Stimulated activated naive CD8-positive, alpha-beta T cell treated with anti-CD3 and anti-CD28 coated beads, Interleukin-15, Interleukin-2, amounts not matched to agents 100 U/mL and 50 U/mL, for 24 hours (primary cell): ENCODE measurements at places on chromosomes 6 and 20.

DNA sequence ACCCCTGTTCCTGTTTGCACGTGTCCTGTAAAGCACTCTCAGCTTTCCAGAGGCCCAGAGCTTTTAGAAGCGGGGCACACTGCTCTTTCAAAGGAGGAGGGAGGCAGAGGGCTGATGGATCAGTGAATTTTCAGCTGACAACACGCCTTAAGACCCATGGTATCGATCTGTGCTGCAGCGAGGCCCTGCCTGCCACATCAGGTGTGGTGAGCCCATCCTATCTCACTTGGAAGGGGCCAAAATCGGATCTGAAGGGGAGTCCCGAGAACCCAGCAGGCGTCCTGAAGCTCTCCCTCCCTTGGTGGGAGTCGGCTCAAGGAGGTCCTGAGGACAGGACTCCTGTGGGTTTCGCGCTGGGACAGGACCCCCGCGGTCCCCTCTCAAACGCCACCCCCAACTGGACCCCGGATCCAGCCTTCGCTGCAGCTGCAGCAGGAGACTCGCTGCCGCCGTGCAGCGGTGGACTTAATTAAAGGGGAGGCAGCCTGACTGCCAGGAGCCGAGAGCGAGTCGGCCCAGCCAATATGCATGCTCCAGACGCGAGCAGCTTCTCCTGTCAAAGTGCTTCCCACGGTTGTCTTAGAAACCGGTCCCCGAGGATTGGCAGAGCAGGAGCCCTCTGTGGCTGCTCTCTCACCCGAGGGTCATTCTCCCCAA lies 580.0 kb upstream of the ZNF337 start:
- DNase-seq, result no peak

DNA sequence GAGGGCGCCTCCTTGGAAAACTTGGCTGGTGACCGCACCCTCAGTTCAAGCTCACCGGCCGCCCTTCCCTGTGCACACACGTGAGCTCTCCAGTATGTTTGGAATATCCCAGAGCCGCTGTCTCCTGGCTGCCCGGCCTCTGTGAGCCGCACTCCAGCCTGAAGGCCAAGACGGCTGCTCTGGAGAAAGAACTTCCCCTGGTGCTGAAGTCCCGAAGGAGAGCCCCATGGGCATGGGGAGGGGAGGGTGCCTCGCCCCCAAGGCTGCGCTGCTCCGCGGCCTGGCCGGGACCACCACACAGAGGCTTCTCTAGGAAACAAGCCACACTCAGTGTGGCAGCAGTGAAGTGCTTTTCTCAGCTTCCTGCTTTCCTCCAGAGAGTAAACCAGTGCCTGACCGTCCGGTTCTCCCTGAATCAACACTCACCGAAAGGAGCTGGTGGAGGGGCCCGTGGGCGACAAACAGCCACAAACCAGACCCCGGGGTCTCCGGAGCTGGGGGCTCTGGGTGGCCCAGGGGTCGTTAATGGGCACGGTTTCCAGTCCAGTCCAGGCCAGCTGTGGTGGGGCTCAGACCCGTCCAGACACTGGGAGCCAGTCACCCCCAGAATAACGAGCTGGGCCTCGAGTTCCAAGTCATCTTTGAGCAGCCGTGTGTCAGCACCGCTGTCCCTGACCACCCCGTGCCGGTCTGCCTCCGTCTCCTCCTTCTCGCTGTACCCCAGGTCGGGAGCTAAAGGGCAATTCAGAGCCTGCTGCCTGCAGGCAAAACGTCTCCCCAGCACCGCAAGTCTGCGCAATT lies 87.4 kb upstream of the BHLHE23 start:
- no peak for DNase-seq

GRCh38 chr6:34476921-34477320 lies 11.0 kb downstream of the PACSIN1 start:
- DNase-seq, result no peak

DNA sequence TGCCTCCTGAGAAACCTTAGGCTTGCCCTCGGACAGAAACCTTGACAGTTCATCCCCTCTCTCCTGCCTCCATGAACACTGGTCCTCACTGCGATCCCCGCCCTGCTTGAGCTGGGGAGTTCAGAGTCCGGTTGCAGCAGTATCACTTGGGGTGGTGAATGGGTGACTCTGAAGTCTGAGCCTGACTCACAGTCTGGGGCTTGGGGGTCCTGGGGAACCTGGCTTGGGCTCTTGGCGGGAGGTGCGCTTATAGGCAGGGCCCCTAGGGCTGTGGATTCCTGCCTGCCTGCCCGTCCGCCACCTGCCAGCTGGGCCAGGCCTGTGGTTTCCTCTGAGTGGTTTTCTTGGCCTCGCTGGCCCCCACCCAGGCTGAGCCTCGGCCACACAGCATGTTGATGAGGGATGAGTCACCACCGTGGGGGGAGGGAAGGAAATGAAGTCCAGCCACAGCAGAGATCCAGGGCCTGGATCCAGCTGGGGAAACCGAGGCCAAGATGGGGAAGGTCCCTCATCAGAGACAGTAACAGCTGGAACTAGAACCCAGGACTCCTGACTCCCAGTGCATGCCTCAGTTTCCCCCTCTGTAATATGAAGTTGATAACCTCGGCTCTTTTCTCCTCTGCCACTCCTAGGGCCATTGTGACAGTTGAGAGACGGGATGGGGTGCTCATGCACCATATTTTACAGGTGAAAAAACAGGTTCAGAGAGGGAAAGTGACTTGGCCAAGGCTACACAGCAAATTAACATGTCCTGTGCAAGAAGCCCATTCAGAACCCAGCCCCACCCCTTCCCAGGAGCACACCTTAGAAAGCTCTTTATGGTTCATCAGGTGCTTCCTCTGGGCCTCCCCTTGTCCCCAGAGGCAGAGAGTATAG lies 9.2 kb downstream of the FOXS1 start:
- DNase-seq, result peak; percentile 46

- DNase-seq, result no peak
Observed at GRCh38 chr6:3247255-3248146, 11.2 kb upstream of the PSMG4 start.

DNA sequence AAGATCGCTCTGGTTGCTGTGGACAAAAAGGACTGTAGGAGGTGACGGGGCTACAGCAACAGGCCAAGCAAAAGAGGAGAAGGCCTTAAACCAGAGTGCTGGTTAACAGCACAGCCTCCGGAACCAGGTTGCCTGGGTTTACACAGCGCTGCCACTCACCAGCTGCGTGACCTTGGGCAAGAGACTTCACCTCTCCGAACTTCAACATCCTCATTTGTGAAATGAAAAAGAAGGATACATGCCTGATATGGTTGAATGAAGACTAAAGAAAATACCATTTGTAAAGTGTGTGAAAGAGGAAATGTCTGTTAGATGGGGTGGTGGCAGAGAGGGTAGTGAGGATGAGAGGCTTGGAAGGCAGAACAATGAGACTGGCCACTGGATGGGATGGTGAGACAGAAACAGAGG lies 44.9 kb downstream of the PREX1 start:
- no peak for DNase-seq

GRCh38 chr20:24863356-24863755 lies 85.7 kb upstream of the CST7 start:
- DNase-seq, result no peak

GRCh38 chr20:9660236-9660868 lies 146.0 kb downstream of the LAMP5 start:
- DNase-seq, result peak; percentile 3

GRCh38 chr20:1321654-1321939 lies 7.3 kb downstream of the SDCBP2 start:
- no peak for DNase-seq

DNA sequence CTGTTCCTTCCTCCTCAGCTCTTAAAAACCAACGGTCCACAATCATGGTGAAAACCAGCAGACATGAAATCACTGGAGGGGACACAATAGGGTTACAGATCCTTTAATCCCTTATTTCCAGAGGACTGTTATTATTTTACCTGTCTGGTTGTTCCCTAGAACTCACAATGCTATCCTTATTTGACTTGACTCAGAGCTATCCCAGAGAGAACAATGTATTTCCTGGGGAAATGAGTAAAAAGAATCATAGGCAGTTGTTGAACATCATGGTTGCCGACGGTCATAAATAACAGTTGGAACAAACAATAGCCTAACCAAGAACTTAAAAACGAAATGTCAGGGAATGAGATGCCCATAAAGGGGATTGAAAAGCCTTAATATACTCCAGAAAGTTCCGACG lies 9.3 kb downstream of the OR2H1 start:
- DNase-seq, result no peak

DNA sequence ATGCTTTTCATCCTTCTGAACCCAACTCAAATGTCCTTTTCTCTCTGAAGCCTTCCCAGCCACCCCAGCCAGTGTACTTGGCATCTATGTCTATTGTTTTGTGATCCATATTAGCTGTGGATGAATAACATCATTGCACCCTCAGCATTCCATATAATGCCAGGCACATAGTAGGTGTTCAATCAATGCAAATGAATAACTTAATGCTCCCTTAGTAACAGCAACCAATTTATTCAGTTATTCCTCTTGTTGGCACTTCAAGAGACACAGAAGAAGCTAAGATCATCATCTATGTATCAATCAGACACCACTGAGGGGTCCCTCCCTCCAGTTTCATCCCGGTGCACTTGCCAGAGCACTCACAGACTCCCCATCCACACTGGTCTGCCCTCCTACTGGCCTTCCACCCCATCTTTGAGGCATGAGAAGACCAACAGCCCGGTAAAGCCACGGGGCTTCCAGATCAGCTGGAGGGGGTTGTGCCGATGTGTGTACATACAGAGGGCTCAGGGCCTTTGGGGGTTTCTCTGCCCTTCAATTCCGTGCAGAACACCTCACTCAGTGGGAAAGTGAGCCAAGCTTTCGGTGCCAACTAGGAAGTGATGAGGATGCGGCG lies 2.4 kb upstream of the TAF8 start:
- no peak for DNase-seq

GRCh38 chr6:56370127-56370540 lies 122.8 kb upstream of the COL21A1 start:
- no peak for DNase-seq

- DNase-seq, result no peak
Observed at GRCh38 chr6:80725156-80725930, 618.9 kb downstream of the BCKDHB start.

DNA sequence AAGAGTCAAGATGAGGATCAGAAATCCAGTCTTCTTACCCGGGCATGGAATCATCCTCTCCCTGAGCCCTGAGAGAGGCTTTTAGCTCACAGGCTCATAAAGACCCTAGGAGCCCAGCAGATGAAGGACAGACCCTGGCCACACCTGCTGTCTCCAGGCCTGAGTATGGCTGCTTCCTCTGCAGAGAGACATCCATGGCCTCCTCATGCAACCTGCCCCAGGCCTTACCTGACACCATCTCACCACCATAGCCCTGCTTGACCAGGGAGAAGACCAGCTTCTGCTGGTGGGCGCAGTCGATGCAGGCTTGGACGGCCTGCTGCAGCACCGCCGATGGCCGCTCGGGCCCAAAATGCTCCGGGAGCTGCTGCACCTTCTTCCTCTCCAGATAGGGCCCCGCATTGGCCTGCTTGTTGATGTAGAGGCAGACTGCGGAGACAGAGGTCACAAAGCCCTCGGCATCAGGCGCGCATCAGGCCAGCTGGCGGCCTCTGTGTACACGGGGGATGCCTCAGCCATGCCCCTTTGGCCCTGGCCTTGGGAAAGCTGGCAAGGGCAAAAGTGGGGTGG lies 77.6 kb downstream of the SCML4 start:
- DNase-seq, result no peak

- peak; percentile 12 for DNase-seq
Observed at GRCh38 chr20:20713244-20713765, 861 bp upstream of the RALGAPA2 start.

DNA sequence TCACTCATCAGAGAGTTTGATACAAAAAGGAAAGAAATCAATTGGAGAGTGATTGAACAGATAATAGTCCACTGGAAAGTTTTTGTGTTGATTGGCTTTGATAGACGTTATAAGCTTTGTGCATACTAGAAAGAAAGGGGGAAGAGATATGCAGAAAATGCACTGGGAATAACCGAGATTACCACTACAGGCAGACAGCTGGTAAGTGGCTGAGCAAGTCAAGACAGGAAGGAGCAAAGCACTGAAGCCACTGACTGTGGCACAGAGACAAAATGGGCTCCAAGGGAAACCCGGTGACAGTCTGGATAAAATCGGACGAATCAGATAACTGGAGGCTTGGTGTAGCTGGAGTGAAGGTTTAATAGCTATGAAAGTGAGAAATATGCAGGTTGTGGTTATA lies 209.0 kb downstream of the SIM1 start:
- DNase-seq, result no peak

DNA sequence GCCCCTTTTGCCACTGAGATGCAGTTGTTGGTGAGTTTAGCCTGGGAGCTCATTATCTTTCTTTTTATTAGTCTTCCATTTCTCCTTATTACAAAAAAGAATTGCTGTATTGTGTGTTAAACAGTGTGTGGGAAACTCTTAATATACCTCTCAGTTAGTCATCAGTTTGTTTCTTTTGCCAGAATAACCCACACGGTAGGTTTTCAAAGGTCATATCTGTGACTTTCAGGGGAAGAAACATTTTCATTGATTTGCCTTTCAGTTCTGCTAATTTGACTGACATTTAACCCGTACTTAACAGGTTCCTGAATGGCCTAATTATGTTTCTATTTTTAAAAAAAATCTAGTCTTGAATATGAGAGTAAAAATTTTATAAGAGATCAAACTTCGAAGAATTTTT lies 145.3 kb downstream of the KHDC1L start:
- no peak for DNase-seq

GRCh38 chr6:156776840-156777576 lies at the start of gene ARID1B:
ARID1B (plus strand) TSS chr6:156777378; CDS start chr6:156777681, 303 bp downstream.
- peak; percentile 73 for DNase-seq

DNA sequence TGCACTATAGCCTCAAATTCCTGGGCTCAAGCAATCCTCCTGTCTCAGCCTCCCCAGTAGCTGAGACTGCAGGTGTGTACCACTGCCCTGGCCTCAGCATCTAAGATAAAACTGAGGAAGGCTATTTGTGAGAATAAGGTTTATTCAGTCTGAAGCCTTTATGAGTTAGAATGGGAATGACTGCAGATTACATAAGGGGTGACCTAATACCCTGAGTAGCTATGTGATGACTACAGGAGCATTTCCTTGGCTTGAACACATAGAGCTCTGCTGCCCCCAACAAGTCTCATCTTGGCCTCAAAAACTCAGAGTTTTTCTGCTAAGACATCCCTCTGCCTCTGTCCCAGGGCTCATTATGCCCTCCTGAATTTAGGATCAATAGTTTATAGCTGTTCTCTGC lies 7.6 kb downstream of the GSS start:
- no peak for DNase-seq

DNA sequence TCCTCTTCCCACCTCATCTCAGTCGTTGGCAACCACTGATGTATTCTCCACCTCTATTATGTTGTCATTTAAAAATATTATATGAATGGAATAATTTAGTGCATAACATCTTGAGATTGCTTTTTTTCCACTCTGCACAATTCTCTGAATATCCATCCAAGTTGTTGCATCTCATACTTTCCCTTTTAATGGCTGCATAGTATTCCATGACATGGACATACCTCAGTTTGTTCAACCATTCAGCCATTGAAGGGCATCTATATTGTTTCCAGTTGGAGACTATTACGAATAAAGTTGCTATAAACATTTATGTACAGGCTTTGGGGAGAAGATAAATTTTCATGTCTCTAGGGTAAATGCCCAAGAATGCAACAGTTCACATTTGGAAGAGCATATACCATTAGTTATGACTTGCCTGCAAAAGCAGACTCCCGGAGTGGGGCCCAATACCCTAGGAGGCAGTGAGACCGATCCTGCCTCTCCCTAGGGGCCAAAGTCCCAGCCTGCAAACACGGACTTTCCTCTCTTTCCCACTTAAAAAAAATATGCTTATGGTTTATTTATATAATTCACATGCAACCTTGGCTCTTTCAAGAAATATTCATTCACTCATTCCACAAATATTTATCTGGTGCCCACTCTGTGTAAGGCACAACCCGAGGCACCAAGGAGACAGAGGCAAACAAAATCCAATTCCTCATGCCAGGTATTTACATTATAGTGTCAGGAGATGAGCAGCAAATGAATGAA lies 227.0 kb upstream of the PMEPA1 start:
- no peak for DNase-seq

GRCh38 chr20:31691646-31692275 lies 30.9 kb downstream of the BCL2L1 start:
- no peak for DNase-seq
